Spleen (tissue), 13 donors: ENCODE measurements at places on chromosomes 16 and 17. TPM values are rescaled to one million over a fixed set of nuclear protein-coding genes. Genes with fewer than 3 reads are reported as not detected.

The COX4I1 gene
- 447 TPM for total RNA-seq

The HS3ST2 gene
- total RNA-seq: 0.19 TPM

The UTP4 gene
- 37.9 TPM for total RNA-seq

The HCRT gene
- not detected for total RNA-seq

The HBQ1 gene
- total RNA-seq: 6.7 TPM

The OR4D1 gene
- total RNA-seq: 0.46 TPM

The TBC1D28 gene
- total RNA-seq: not detected

DNA sequence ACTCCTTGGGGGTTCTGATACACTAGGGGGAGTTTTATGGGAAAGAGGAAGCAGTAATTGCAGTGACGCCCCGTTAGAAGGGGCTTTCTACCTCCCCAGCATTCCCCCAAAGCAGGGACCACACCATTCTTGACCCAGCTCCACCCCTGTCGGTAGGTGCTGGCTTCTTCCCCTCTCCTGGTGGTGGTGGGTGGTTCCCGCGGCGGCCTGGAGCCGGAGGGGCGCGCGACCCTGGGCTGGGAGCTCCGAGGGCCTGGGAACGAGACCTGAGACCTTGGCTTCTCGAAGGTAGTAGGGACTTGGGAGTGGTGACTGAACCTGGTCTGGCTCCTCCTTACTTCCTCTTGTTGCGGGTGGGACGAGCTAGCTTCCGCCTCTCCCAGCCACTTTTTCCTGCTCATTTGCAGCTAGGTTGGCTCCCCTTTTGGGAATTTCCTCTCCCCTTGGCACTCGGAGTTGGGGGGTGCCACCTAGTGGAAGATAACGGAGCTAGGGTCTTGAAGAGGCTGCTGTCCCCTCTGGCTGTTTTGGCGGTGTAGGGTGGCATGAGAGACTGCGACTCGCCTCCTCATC, 438 bp downstream of the GRN start:
- H3K36me3 ChIP-seq: no peaks in the 10 kb centered on the region
- peak overlapping the region; percentile 89 for H3K27ac ChIP-seq
- peaks cover 60% of the 10 kb centered on the region for H3K4me1 ChIP-seq
- no peaks in the 10 kb centered on the region for H3K27me3 ChIP-seq
- DNase-seq: peak; percentile 85

GRCh38 chr17:31517524-31517923, 126.0 kb downstream of the RAB11FIP4 start:
- H3K27ac ChIP-seq: no peak overlapping the region
- H3K27me3 ChIP-seq: no peaks in the 10 kb centered on the region
- peaks cover 54% of the 10 kb centered on the region for H3K36me3 ChIP-seq
- peaks cover 3% of the 10 kb centered on the region for H3K4me1 ChIP-seq

DNA sequence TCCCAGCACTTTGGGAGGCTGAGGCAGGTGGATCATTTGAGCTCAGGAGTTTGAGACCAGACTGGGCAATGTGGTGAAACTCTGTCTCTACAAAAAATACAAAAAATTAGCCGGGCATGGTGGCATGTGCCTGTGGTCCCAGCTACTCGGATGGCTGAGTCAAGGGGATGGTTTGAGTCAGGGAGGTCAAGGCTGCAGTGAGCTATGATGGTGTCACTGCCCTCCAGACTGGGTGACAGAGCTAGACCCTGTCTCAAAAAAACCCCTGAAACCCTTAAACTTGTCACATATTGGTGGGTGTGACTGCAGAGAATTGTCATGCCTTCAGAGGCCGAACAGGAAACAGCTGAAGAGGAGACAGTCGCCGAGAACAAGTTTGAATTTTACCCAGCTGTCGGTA, 13.4 kb downstream of the RPTOR start:
- H3K36me3 ChIP-seq: no peaks in the 10 kb centered on the region
- no peak overlapping the region for H3K4me3 ChIP-seq
- no peak overlapping the region for H3K27ac ChIP-seq
- H3K4me1 ChIP-seq: no peaks in the 10 kb centered on the region
- no peak for DNase-seq

DNA sequence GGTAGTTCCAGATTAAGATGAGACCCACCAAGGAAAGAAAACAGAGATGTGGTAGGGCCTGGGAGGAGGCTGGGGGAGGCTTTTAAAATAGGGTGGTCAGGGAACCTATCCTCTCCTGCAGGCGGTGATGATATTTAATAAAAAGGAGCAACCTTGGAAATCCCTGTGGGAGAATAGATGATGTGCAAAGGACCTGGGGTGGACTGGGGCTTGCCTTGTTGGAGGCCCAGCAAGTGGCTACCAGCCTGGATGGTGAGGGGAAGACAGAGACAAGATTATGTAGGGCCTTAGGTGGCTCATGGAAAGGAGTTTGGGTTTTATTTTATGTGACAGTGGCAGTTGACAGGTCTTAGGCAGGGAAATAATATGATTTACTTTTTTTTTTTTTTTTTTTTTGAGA, 1.8 kb downstream of the POLR3E start:
- no peaks in the 10 kb centered on the region for H3K27me3 ChIP-seq
- H3K4me3 ChIP-seq: peak overlapping the region; percentile 98
- peak; percentile 46 for DNase-seq
- no peak overlapping the region for H3K27ac ChIP-seq
- H3K36me3 ChIP-seq: no peaks in the 10 kb centered on the region
